ENCODE measurements at places on chromosomes 12 and 14.

- no peak for DNase-seq
Measured at GRCh38 chr14:90344331-90345238, 12.8 kb upstream of the NRDE2 start.

DNA sequence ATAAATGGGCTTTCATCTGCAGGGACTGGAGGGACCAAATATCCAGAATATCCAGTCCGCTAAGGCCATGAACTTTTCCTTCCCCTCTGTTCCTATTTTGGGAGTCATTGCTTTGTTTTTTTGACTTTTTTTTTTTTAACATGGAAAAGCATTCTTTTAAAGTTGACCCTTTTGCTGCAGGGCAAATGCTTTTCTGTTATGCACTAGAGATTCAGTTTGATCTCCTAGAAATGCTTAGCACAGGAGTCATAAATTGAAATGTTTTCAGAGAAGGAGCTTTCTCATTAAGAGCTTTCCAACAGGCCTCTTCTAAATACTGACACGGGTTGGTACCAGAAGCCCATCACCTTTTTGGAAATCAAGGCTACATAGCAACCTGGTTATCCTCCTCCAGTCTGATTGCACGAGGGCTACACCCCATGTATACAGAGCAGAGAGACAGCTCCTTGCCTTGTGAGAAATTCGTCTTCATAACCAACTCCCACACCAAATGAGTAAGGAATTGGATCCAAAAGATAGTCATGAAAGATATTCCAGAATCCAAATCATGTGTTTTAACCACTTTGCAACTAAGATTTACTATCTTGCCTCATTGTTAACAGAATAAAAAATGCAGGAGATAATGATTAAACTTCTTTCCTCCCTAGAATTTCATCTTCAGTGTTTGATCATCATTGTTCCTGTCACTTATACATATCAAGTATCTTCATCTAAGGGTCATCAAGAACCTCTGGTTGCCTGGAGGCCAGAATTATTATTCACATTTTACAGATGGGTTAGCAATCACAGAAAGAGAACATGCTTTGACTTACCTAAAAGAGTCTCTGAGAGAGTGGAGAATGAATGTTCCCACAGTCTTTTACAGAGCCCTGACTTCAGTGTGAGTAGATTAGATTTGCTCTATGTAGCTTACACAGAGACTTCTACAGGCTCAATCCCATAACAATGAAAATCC is 389.4 kb downstream of the ZFP36L1 start:
- no peak for DNase-seq

DNA sequence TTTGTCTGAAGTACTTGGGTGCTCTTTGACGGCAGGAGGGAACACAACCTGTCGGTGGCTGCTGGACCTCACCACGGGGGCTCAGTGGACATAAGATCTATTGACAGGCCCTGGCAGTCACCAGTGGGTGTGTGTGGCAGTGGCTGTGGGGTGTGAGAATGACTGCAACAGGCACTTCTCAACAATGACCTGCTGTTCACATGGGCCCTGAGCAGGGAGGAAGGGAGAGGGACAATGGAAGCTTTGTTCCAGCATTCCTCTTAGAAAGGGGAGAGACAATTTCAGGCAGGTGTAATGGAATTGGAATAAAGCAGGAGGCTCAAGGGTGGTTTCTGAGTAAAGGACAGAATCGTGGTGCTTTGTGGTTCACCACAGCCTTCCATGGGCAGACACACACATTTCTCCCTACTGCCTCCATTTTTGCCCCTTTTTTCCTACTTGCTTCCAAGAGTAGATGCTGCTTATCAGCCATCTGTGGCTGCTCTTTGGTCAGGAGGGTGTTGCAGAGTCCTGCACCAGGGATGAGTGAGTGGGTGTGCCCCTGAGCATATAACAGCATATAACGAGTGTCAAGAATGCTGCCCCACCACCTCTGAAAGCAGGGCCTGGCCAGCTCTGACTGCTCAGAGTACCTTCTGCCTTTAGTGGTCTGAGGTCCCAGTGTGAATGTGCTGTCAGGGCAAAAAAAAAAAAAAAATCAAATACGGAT is 267.7 kb downstream of the RASSF9 start:
- DNase-seq = no peak

DNA sequence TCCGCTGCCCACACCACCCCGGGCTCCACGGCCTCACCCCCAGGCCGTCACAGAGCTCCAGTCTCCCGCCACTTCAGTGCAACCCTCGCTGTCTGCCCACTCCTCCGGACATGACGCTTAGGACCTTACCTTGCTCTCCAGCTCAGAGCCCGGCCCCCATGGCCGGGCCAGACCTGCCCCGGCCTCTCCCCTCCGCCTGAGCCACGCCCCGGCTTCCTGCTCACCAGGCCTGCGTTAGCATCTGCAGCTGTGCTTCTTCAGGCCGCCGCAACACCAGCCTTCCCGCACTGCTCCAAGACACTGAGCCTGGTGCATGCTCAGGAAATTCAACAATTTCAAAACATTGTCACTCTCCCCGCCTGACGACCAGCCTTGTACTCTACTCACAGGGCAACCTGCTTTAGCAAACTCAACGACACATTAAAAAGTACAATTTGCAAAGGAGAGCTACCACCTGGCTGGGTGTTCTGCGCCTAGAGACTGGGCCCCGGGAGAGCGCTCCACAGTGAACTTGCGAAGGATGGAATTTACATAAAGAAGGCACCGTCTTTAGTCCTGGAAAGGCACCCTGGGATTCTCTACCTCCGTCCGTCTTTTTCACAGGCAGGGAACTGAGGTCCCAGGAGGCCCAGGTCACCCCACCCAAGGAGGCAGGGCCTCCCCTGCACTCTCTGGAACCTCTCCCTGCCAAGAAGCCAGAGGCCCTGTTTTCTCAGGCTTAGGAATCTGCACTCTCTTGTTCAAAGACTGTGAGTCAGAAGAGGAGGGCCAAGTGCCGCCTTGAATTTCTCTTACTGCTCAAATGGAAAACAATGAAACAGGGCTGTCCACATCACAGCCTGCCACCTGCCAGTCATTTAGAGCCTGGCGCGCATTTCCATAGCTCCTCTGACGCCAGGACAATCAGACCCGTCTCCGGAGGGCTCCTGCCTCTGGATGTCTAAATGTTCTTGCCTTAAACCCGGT is 51.3 kb downstream of the STX2 start:
- DNase-seq = no peak

DNA sequence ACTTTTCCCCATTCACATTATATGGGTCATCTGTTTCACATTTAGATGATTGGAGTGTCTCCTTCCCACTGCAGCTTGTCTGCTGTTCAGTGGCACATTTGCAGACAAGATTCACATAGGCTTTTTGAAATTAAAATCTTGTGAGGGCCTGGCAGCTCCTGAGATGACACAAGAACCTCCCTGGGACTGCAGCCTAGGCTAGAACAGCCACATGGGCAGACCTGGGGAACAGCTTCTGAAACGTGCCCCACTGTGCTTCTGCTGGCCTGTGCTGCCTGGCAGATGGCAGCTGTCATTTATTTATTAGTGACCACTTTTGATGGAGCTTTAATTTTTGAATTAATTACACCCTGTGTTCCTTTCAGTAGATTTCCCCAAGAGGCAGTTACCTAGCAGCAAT is 137.4 kb downstream of the GRIP1 start:
- no peak for DNase-seq

DNA sequence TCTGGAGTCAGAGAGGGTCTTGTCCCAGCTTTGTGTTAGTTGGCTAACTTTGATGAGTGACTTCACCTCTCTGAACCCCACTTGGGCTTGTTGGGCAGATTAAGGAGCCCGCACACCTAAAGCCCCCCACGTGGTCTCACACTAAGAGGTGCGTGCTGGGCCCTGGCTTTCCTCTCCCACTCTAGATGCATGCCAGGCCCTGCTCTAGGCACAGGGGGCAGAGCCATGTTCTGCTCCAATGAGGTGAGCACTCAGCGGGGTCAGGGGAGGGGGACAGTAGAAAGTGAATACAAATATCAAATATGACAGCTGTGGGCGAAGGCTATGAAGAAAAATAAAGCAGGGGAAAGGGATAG is 119.0 kb downstream of the GCH1 start:
- DNase-seq = no peak

- DNase-seq = no peak
Measured at GRCh38 chr12:124720004-124720680, 143.5 kb downstream of the SCARB1 start.

DNA sequence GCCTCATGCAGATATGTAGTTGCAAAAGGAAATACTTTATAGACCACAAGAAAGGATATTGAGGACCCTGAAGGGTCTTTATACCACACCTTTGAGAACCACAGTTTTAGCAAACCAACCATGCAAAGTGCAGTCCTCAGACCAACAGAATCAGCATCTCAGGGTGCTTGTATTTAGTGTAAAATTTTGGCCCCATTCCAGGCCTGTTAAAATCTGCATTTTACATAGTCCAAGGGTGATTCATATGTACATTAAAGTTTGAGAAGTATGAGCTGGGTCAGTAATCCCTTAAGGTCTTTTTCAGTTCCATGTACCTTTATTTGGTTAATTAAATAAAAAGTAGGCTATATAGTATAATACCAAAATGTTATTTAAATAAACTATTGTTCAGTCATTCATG is 91.2 kb downstream of the WNK1 start:
- DNase-seq = no peak

DNA sequence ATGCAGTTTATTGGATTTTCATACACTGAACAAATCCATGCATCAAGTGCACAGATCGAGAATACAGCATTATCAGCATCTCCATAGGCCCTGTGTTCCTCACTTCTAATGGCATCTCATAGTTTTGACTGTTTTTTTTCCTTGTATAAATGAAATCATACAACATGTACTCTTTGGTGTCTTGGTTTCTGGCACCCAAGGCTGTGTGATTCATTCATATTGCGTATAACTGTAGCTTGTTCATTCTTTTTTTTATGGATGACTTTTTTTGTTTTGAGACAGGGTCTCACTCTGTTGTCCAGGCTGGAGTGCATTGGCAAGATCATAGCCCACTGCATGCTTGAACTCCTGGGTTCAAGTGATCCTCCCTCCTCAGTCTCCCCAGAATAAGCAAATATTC is 14.3 kb downstream of the RASSF8 start:
- no peak for DNase-seq

DNA sequence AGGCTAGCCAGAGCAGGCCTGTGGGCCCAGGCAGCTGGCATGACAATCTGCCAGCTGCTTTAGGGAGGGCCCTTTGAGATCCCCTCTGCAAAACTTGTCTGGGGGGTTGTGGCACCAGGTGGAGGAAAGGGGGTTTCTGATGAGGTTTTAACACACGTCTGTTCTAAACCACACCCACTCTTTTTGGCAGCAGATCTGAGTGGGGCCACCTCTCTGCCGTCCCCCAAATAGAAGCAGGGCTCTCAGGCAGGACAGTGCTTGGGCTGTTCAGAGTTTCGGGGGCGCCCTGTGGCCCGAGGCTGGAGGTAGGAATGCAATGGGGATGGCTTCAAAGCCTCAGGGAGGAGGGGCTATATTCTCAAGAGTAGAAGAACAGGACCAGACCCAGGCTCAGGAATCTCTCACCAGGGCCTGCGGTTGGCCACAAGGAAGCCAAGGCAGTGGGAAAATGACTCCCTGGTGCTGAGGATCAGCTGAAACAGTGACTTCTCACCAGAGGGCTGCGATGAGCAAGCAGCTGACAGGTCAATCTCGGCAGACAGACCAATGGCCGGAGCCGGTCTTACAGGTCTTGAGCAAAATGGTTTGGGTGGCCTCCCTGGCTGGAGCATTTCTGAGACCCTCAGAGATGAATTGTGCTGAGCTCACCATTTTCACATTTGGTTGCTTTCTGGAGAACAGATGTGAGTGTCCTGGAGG is 1.5 kb upstream of the KRT5 start:
- DNase-seq = no peak

- DNase-seq = no peak
Measured at GRCh38 chr12:39764944-39765560, 145.4 kb upstream of the ABCD2 start.

- DNase-seq = no peak
Measured at GRCh38 chr14:76955575-76956315, 72.8 kb downstream of the IRF2BPL start.

- DNase-seq = no peak
Measured at GRCh38 chr14:63470962-63471793, 72.0 kb downstream of the PPP2R5E start.

DNA sequence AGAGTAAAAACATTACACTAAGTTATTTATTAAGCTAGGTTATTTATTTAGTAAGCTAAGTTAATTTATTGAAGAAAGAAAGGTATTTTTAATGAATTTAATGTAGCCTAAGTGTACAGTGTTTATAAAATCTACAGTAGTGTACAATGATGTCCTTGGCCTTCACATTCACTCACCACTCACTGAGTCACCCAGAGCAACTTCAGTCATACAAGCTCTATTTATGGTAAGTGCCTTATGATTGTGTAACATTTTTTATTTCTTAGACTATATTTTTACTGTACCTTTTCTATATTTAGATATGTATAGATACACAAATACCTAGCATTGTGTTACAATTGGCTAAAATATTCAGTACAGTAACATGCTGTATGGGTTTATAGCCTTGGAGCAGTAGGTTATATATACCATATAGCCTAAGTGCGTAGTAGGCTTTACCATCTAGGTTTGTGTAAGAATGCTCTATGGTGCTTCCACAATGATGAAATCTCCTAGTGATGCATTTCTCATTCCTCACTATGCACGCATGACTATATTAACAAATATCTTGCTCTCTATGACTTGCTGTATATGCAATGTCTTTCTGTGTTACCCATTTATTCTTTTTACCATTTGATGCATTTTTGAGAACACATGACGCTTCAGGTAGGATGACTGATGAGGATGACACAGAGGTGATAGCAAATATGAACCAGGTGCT is 309.6 kb upstream of the ATXN7L3B start:
- DNase-seq = no peak

- no peak for DNase-seq
Measured at GRCh38 chr12:24396224-24396623, 446.8 kb upstream of the SOX5 start.

GRCh38 chr12:81956468-81956860 is 197.3 kb upstream of the PPFIA2 start:
- DNase-seq = no peak

DNA sequence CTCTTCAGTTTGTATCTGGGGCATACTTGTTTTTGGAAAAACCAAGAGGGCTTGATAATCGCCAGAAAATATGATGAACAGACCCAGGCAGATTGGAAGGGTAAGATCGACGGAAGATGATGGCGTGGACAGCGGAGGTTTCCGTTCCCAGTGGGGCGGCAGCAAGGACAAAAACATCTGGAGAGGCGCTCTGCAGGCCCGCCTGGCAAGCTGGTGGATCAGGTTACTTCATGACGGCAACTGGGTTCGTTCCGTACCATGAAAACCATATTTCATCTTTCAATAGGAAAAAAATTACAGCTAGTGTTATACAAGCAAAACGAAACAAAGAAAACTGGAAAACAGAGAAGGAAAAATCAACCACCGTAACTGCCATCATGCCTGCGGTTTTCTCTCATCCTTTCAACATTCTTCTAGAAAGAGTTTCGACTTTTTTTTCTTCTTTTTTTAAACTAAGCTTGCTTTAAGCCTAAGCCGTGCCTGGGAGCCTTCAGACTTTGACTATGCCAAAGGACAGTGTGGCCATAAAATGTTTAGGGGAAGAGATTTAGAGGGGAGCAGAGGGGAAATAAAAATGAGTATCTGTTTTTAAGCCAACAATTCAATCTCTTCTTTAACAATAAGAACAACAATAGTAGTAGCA is 210.5 kb downstream of the FOXN3 start:
- DNase-seq = no peak

All from activated CD8-positive, alpha-beta memory T cell treated with anti-CD3 and anti-CD28 coated beads for 48 hours (primary cell).